ENCODE measurements at places on chromosomes 6 and 20.
A peak's percentile ranks its signal among the peaks of the same experiment; 100 is the strongest.

GRCh38 chr20:3766422-3767109 lies 987 bp downstream of the ADISSP start:
- DNase-seq: no peak
- no peaks in the 10 kb centered on the region for H3K27me3 ChIP-seq
- H3K4me1 ChIP-seq: peaks cover 14% of the 10 kb centered on the region
- H3K4me3 ChIP-seq: peak overlapping the region; percentile 76
- H3K27ac ChIP-seq: no peak overlapping the region

DNA sequence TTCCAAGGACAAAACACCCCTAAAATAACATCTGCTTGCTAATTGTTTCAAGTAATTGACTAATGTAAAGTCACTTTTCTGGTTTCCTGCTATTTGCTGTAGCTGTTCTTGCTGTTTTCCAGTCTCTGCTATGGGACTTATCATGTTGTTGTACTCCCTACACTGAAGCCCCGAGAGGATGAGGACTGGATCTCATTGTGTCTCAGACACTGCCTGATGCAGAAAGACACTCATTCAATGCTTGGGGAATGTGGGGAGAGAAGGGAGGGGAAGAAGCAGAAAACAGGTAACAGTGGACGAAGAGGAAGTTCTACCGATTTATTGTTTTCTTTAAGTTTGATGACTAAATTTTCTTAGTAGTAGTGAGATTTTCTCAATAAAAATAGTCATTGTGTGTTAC lies 79.8 kb downstream of the DOK5 start:
- H3K36me3 ChIP-seq: no peaks in the 10 kb centered on the region
- no peaks in the 10 kb centered on the region for H3K27me3 ChIP-seq
- H3K4me1 ChIP-seq: peaks cover 26% of the 10 kb centered on the region
- no peak for DNase-seq
- H3K4me3 ChIP-seq: no peak overlapping the region

- DNase-seq: no peak
- no peak overlapping the region for H3K4me3 ChIP-seq
- no peaks in the 10 kb centered on the region for H3K27me3 ChIP-seq
- H3K36me3 ChIP-seq: no peaks in the 10 kb centered on the region
- no peak overlapping the region for H3K27ac ChIP-seq
Measured at GRCh38 chr6:126784161-126784790, 334.2 kb upstream of the RSPO3 start.

- DNase-seq: no peak
- no peak overlapping the region for H3K4me3 ChIP-seq
- H3K36me3 ChIP-seq: no peaks in the 10 kb centered on the region
- H3K27ac ChIP-seq: no peak overlapping the region
- no peaks in the 10 kb centered on the region for H3K4me1 ChIP-seq
- H3K27me3 ChIP-seq: no peaks in the 10 kb centered on the region
Measured at GRCh38 chr6:157069585-157069984, 253.7 kb downstream of the TMEM242 start.

DNA sequence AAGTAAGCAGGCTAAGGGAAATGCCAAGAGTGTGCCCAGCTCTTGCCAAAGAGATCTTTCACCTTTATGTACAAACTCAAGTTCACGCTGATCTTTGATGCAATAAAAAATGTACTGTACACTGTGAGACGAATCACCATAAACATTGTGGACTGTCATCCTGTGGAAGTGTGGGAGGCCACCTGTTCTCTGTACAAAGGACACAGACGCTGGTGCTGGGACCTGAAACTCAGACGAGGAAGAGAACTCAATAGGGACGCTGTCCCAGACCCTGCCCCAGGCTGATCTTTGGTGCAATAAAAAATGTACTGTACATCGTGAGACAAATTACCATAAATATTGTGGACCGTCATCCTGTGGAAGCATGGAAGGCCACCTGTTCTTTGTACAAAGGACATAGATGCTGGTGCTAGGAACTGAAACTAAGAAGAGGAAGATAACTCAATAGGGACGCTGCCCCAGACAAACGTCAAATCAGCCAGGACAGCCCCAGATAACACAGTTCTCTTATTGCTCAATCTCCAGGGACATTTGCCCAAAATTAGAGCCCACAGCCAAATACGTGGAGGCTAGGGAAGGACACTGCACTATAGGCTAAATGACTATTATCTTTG lies 312.7 kb upstream of the SGK1 start:
- H3K4me3 ChIP-seq: no peak overlapping the region
- no peaks in the 10 kb centered on the region for H3K36me3 ChIP-seq
- no peak for DNase-seq
- no peak overlapping the region for H3K27ac ChIP-seq
- no peaks in the 10 kb centered on the region for H3K4me1 ChIP-seq
- no peaks in the 10 kb centered on the region for H3K27me3 ChIP-seq

GRCh38 chr20:50034567-50035180 lies 51.9 kb downstream of the SNAI1 start:
- peak overlapping the region; percentile 89 for H3K27ac ChIP-seq
- no peaks in the 10 kb centered on the region for H3K36me3 ChIP-seq
- no peaks in the 10 kb centered on the region for H3K27me3 ChIP-seq
- peak overlapping the region; percentile 30 for H3K4me3 ChIP-seq
- DNase-seq: peak; percentile 59

- no peak for DNase-seq
- no peaks in the 10 kb centered on the region for H3K27me3 ChIP-seq
- H3K27ac ChIP-seq: no peak overlapping the region
- no peaks in the 10 kb centered on the region for H3K4me1 ChIP-seq
- H3K36me3 ChIP-seq: no peaks in the 10 kb centered on the region
- H3K4me3 ChIP-seq: no peak overlapping the region
Measured at GRCh38 chr6:64811119-64811518, 895.9 kb downstream of the EYS start.

DNA sequence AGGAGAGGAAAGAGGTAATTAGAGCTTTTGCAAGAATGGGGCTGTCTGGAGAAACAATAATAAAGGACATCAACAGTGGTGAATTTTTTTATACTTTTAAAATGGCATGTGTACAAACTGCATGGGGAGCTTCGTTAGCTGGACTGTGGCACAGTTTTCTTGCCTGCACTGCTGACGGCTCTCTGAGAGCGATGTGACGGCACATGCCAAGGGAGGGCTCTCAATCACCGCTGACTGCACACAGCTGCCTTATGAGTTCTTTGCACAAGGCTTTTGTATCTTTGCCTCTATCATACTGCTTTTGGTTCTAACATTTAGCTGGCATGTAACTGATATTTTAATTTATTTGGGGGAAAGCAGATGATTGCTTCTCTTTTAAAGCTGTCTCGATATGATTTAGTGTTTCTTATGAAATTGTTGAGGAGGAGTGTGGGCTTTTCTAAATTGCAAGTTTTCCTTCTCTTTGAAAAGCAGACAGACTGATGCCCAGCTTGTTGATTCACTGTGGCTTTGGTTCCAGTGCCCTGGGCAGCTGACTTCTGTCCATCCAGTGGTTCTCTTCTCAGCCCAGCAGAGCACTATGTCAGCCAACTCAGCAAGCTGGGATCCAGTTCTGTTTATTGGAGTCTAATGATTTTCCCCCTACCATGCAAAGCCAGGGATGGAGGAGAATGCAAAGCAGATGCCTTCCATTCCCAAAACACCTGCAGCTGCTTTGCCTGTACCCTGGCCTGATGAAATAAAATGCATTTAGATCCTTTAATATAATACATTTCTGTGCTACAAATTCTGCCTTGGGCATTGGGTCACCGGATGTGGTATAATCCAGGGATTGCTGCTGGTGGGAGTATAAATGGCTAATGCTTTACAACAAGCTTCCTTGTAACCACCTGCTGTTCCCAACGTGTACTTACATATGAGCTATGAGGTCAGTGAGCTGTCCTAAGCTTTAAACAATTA lies 323.9 kb downstream of the ZFAND3 start:
- no peak overlapping the region for H3K4me3 ChIP-seq
- H3K4me1 ChIP-seq: no peaks in the 10 kb centered on the region
- no peaks in the 10 kb centered on the region for H3K36me3 ChIP-seq
- no peak for DNase-seq
- no peak overlapping the region for H3K27ac ChIP-seq
- H3K27me3 ChIP-seq: no peaks in the 10 kb centered on the region

DNA sequence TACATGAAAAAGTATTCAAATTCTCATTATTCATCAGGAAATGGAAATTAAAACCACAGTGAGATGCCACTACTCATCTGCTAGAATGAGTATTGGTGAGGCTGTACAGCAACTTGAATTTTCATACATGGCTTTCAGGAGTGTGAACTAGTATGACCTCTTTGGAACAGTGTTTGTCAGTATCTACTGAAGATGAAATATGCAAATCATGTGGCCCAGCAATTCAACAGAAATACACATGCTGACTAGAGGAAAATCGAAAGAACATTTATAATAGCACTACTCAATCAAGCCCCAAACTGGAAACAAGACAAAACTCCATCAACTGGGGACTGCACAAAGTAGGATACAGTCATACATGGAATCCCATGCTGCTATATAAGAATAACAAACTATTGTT lies 102.2 kb downstream of the DCDC2 start:
- DNase-seq: no peak
- H3K27ac ChIP-seq: no peak overlapping the region
- H3K4me1 ChIP-seq: no peaks in the 10 kb centered on the region
- H3K4me3 ChIP-seq: no peak overlapping the region
- H3K36me3 ChIP-seq: no peaks in the 10 kb centered on the region
- H3K27me3 ChIP-seq: no peaks in the 10 kb centered on the region

DNA sequence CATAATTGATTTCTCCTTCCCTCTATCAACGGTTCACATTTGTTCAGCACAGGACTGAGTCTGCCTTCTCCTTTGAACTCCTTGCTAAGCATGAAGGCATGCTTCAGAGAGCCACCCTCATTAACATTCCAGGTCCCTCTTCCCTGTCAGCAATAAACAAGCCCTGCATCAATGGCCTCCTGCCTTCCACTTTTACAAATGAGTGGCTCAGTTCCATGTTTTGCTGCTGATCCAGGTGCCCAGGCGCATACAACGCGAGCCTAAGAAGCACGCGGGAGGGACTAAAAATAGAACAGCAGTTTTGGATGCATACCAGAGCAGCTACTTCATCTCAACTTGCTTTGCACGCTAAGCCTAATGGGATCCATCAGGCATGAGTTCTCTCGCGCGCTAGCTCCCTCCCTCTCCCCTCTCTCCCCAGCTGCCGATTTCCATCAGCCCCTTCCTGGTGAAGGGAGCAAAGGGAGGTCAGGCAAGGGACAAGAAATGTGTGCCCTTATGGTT lies 53.4 kb downstream of the TRAF3IP2 start:
- peak overlapping the region; percentile 57 for H3K27ac ChIP-seq
- H3K36me3 ChIP-seq: no peaks in the 10 kb centered on the region
- no peaks in the 10 kb centered on the region for H3K27me3 ChIP-seq
- peak overlapping the region; percentile 46 for H3K4me3 ChIP-seq
- DNase-seq: peak; percentile 34

- peaks cover 3% of the 10 kb centered on the region for H3K27me3 ChIP-seq
- H3K4me3 ChIP-seq: no peak overlapping the region
- no peak overlapping the region for H3K27ac ChIP-seq
Measured at GRCh38 chr20:2564406-2564805, 28.0 kb downstream of the TMC2 start.

GRCh38 chr6:170480050-170480692 lies 72.9 kb downstream of the PSMB1 start:
- no peak for DNase-seq
- no peaks in the 10 kb centered on the region for H3K27me3 ChIP-seq
- peaks cover 9% of the 10 kb centered on the region for H3K4me1 ChIP-seq
- no peak overlapping the region for H3K27ac ChIP-seq
- H3K4me3 ChIP-seq: no peak overlapping the region

DNA sequence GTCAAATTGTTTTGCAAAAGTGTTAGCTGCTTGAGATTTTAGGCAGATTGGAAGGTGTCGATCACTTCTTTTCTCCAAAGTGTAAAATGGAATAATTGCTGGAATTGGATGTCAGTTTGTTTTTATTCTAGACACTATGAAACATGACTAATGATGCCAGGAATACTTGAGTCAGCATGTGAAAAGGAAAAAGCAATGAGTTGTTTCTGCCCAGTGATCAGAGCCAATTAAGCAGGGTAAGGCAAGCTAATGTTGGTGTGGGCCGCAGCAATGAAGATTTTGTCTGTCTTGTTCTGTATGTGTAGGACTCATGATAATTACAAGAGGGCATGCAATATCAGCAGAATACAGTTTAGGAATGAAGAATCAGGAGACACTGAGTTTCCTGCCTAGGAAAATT lies 110.3 kb downstream of the CARMIL1 start:
- no peak overlapping the region for H3K4me3 ChIP-seq
- no peak for DNase-seq
- H3K4me1 ChIP-seq: peaks cover 28% of the 10 kb centered on the region
- no peaks in the 10 kb centered on the region for H3K36me3 ChIP-seq
- no peaks in the 10 kb centered on the region for H3K27me3 ChIP-seq
- no peak overlapping the region for H3K27ac ChIP-seq

GRCh38 chr6:13439644-13440043 lies 47.8 kb downstream of the GFOD1 start:
- no peak overlapping the region for H3K4me3 ChIP-seq
- H3K36me3 ChIP-seq: no peaks in the 10 kb centered on the region
- no peaks in the 10 kb centered on the region for H3K4me1 ChIP-seq
- no peaks in the 10 kb centered on the region for H3K27me3 ChIP-seq
- no peak for DNase-seq

- no peak overlapping the region for H3K27ac ChIP-seq
- no peaks in the 10 kb centered on the region for H3K27me3 ChIP-seq
- no peaks in the 10 kb centered on the region for H3K36me3 ChIP-seq
- no peak for DNase-seq
- H3K4me3 ChIP-seq: no peak overlapping the region
- no peaks in the 10 kb centered on the region for H3K4me1 ChIP-seq
Measured at GRCh38 chr6:17486680-17487079, 93.3 kb downstream of the CAP2 start.

DNA sequence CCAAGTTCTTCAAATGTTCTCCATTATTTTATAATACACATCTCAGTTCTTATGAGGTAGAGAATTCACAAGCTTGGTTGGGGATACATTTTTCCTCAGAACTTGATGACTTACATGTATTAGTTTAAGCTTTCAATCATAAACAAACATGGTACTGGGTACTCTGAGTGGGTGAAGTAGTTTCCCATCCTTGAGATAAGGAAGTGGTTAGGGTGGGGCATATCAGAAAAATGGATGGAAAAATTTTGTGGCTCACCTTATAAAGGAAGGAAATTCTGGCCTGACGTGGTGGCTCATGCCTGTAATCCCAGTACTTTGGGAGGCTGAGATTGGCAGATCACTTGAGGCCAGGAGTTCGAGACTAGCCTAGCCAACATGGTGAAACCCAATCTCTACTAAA lies 52.0 kb downstream of the CD164 start:
- H3K27me3 ChIP-seq: no peaks in the 10 kb centered on the region
- H3K36me3 ChIP-seq: no peaks in the 10 kb centered on the region
- H3K4me3 ChIP-seq: no peak overlapping the region
